SJSA1 (cell line): ENCODE measurements at places on chromosomes 5 and 9. TPM values are rescaled to one million over a fixed set of nuclear protein-coding genes. Genes with fewer than 3 reads are reported as not detected.

ACTBL2 gene
- not detected in 2 replicates for total RNA-seq

SLIT3 gene
- 12.9 and 19.0 TPM in 2 replicates for total RNA-seq

TLE1 gene
- 11.3 and 22.0 TPM in 2 replicates for total RNA-seq

IQGAP2 gene
- total RNA-seq: 0.37 TPM in 1 of 2 replicates, not detected in the other

GADD45G gene
- not detected in 2 replicates for total RNA-seq

SPATA31C1 gene
- not detected in 2 replicates for total RNA-seq

KIF12 gene
- total RNA-seq: 0.13 and 0.85 TPM in 2 replicates

CEL gene
- 0.61 TPM in 1 of 2 replicates, not detected in the other for total RNA-seq

ZNF367 gene
- total RNA-seq: 45.4 and 55.5 TPM in 2 replicates

FCN2 gene
- not detected in 2 replicates for total RNA-seq

DNA sequence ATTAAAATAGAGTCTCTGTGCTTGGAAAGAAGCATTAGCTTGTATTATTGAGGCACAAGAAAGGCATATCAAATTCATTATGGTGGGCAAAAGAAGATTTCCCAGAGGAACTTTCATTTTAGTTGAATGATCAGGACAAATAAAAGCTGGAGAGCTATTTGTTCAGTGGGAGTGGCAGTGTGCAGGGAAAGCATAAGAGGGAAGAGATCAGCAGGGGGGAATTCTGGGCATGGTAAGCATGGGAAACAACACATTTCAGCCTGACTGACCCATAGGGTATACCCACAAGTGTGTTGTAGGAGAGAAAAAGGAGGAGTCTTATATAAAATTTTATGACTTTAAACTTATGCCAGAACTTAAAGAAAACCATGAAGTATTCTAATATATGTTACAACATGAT lies 167.7 kb upstream of the RASA1 start:
- no peak for DNase-seq

- no peak for DNase-seq
These were observed 16.8 kb downstream of the SLC46A2 start for GRCh38 chr9:112873773-112874405.

- no peak for DNase-seq
These were observed 1.6 kb upstream of the SUB1 start for GRCh38 chr5:32583582-32584232.

DNA sequence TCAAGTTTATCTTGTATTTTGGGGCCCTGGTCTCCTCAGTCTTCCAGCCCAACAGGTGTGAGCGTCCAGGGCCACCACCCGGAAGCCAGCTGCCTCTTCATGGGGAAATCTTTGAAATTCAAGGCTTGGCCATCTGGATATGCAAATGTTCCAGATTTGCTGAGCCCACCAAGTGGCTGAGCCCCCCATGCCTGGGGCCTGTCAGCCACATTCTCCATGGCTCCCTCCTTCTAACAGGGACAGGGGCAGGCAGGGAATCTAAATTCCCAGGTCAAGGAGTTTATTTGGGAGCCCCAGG lies 14.2 kb upstream of the CXXC5 start:
- DNase-seq: peak; percentile 31

GRCh38 chr9:136700959-136701667 lies 11.3 kb upstream of the DIPK1B start:
- DNase-seq: no peak

- no peak for DNase-seq
These were observed 17.6 kb upstream of the SNX2 start for GRCh38 chr5:122757285-122757684.

- DNase-seq: no peak
These were observed 73.0 kb downstream of the PAX5 start for GRCh38 chr9:36961051-36961450.

DNA sequence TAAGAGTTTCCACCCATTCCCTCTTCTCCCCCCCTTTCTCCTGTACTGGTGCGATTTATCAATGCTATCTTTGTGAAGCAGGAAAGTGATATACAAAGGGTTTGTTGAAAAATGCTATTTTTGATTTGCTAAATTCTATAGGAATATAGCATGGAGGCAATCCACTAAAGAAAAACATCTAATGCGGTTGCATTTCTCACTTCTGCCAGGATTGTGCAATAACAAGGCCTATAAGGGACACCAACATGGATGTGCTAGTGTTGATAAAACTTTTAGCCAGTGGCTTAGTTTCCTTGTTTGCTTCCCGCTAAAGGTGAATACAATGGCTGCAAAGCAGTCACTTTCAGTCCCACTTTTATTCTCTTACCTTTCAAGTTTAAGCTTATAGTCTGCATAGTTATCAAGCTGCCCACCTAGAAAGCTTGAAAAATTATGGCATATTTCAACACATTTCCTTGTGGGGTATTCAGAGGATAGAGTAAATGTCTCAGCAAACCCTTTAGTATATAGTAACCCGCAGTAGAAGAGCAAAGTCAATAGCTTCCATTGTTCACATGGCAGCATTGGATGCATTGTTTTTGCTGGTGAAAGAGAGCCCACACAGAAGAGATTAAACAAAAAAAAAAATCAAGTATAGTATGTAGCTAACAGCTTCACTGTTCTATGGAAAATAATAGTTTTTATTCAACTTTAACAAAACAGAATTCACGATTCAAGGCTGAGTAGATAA lies 674.6 kb upstream of the SEMA6A start:
- DNase-seq: no peak

DNA sequence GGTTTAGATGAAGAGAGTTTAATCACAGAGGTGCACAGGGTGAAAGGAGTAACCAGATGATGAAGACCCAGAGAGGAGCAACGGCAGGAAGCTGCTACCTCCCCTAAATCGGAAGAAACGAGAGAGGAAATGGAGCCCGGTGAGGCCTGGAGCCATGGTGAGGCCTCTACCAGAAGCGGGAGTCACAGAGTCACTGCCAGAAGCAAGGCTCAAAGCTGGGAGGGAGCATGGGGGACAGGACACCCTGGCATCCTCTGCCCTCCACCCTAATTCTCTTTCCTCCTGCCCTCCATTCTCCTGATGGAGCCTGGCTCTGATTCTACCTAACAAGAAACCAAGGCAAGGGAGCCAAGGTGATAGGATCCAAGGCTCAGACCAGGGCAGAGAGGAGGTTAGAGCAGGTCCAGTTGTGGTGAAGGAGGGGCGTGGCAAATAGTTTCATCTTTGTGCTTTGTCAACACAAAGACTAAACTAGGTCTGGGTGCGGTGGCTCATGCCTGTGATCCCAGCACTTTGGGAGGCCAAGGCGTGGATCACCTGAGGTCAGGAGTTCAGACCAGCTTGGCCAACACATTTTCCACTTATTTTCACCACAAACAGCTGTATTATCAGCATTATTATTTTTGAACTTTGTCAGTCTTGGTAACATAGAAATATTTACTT lies 134.4 kb upstream of the RAI14 start:
- no peak for DNase-seq

DNA sequence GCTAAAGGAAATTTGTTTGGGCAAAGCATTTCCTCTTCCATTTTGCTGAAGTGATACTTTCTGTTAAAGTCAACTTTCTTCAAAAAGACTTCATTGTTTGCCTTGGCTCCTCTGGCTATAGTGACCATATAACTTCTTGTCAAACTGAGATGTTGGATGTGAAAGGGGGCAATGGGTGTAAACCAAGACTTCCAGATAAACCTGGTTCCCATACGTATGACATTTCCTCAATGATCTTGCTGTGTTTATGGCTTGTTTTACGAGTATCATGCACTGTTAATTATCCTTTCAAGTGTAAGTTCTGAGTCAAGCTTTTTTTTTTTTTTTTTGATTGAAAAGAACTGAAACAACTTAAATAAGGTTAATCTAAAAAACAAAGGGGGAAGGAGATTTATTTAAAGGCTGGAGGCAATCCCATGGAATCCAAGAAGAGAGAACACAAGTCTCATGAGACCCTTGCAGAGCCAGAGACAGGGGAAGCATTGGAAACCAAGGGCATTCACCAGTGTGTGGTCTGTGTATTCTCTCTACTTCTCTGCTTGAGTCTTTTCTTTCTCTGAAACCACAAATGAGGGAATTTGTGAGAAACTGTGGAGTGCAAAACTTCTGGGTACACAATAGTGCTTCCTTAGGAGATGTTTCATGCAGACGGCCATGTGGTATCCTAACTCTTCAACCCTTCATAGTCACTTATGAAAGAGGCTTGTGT lies 335.3 kb downstream of the RAB3C start:
- no peak for DNase-seq

- DNase-seq: no peak
These were observed 188.6 kb downstream of the TRIM36 start for GRCh38 chr5:114981111-114981510.

DNA sequence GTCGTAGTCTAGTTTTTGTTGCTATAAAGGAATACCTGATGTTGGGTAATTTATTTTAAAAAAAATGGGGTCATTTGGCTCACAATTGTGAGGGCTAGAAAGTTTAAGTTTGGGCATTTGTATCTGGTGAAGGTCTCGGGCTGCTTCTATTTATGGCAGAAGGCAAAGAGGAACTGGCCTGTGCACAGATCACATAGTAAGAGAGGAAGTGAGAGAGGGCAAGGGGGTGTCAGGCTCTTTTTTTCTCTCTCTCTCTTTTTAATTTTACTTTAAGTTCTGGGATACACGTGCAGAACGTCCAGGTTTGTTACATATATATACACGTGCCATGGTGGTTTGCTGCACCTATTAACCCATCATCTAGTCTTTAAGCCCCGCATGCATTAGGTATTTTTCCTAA lies 453.3 kb downstream of the DIRAS2 start:
- DNase-seq: no peak

DNA sequence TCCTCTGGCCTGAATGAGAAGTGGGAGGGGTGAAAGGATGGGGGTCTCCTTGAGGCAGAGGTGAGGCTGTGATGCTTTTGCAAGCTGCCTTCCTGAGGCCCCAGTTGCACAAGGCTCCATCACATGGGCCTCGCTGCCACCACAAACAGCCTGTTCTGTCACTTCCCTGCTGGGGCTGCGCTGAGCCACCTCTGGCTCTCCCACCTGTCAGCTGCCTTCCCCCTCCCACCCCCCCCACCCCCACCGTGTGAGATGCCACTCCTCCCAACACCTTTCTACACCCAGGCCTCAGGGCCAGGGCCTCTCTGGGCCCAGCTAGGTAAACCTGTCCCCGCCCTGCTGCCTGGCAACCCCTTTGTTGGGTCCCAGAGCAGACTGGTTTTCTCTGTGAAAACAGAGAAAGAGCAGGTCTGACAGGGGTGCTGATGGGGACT lies 4.5 kb upstream of the PDLIM4 start:
- no peak for DNase-seq

DNA sequence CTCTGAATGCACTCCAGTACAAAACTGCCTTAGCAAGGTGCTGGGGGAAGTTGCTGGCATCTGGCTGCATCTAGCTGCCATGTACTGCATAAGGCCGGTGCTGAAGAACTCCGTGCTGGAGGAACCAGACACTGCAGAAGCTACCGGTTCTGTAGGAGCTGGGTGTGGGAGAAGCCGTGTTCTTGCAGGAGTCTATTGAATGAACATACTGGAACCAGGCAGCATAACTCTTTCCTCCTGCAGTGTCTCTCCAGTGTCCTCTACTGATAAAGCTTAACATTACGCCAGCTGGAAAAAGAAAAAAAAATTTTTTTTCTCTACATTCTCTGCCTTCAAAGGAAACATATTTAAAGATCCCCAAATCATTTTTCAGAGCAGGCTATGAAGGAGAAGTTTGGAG lies 38.5 kb downstream of the VPS13A start:
- DNase-seq: no peak

DNA sequence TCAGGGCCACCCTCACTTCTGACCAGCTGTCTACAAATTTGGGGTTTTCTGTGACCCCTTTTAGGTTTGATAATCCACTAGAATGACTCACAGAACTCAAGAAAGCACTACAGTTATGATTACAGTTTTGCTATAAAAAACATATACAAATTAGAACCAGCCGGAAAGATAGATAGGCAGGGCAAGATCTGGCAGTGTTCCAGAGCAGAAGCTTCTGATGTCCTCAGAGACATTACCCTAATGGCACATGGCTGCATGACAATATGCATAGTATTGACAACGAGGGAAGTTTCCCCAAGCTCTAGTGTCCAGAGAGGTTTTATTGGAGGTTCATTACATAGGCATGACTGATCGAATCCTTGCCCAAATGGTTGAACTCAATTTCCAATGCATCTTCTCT lies 158.1 kb downstream of the RAB3C start:
- no peak for DNase-seq

GRCh38 chr5:107248066-107248695 lies 422.6 kb downstream of the EFNA5 start:
- DNase-seq: peak; percentile 20

GRCh38 chr9:129630967-129631673 lies 5.2 kb downstream of the NTMT1 start:
- no peak for DNase-seq

GRCh38 chr9:3733039-3733408 lies 207.2 kb upstream of the RFX3 start:
- DNase-seq: no peak

DNA sequence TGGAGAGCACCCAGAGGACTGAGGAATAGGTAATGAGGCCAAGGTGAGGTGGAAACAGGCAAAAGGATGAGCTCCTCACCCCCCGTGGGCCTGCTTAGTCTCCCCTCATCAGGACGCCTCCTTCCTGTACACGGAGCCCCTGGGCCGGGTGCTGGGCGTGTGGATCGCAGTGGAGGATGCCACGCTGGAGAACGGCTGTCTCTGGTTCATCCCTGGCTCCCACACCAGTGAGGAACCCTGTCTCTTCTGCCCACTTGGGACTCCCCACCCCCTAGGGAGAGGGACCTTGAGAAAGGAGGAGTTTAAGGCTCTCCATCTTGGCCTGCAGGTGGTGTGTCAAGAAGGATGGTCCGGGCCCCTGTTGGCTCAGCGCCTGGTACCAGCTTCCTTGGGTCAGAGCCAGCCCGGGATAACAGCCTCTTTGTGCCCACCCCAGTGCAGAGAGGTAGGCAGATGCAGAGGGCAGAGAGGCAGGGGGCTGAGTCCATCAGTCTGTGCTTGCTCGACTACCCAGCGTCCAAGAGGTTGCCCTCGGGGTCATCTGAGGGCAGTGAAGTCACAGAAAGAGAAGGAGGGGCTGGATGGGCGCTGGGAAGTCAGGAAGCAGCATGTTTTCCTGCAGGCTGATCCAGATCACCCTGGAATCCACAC lies 7.0 kb downstream of the DOLK start:
- DNase-seq: no peak

DNA sequence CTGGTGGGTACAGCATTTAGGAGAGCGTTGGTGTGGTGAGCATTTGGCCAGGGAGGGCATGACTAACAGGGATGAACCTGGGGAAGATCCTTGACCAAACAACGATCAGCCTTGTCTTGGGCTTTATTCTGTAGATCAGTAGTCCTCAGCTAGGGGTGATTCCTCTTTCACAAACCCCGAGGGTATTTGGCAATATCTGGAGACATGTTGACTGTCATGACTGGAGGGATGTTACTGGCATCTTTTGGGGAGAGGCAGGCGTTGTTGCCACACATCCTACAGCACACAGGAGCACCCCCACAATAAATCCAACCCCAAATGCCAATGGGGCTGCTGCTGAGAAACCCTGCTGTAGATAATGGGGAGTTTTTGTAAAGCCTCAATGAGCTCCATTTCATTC lies 43.9 kb downstream of the OSTF1 start:
- no peak for DNase-seq
